ENCODE measurements at places on chromosomes 11 and 22. TPM values are rescaled to one million over a fixed set of nuclear protein-coding genes. Genes with fewer than 3 reads are reported as not detected.

DNA sequence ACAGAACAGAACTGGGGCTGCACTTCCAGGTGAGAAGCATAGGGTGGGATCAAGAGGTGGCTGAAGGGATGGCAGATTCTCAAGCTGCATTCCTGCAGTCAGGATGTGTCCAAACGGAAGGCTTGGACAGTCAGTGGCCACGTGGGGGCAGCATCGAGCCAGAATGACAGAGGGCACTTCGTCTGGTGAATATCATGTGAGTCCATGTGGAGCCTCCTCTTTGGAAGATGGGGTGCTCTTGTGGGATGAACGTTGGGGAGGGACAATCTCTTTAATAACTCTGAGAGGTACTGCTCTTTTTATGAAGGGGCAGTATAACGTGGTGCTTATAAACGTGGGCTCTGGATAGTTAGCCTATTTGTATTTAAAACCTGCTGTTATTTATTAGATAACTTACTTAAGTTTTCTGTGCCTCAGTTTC, 154.9 kb upstream of the NAV2 start:
- H3K4me3 ChIP-seq = no peak overlapping the region
- H3K27me3 ChIP-seq = no peaks in the 10 kb centered on the region
- DNase-seq = peak; percentile 86

DNA sequence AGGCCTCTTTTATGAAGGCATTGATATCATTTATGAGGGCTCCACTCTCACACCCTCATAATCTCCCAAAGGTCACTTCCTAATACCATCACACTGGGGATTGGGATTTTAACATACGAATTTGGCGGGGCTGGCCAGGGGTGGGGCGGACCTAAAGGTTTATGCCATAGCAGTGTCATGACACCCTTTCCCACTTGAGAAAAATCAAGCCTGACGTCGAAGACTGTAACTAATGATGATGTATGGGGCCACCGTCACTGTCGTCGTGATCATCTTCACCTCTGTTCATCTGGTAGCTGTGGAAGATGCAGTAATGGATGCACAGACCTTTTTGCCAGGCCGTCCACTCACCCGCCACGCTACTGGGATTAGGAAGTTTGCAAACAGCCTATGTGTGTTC, 912.1 kb downstream of the TBC1D22A start:
- H3K27me3 ChIP-seq = no peaks in the 10 kb centered on the region
- no peak for DNase-seq
- no peaks in the 10 kb centered on the region for H3K36me3 ChIP-seq
- H3K27ac ChIP-seq = no peak overlapping the region
- no peak overlapping the region for H3K4me3 ChIP-seq

DNA sequence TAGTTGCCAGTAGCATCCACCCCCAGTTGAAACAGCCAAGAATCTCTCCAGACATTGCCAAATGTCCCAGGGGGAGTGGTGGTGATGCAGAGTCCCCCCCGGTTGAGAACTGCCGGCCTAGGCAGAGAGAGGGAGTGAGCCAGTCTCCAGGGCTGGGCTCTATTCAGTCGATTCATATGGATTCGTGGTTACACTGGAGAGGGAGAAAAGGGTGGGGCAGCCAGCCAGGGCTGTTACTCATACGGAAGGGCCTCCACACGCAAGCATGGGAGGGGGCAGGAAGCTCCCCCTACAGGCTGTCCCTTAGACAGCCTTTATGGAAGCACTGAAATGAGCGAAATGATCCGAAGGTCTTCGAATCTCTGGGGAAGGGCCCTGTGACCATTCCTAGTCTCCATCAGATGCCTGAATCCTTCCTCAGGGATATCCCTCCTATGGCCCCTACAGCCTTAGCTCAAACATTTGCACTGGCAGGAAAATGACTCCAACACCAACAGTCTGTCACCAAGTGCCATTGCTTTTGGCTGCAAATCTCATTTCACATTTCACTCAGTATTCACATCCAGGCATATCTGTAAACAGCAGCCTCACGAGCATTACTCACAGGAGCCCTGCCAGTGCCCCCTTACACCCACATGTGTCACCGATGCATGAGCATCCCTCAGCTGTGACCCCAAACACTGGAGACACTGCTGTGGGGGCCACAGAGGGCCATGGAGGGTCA, 18.4 kb upstream of the TLCD5 start:
- no peak for DNase-seq
- H3K27me3 ChIP-seq = no peaks in the 10 kb centered on the region
- no peaks in the 10 kb centered on the region for H3K4me1 ChIP-seq
- H3K36me3 ChIP-seq = no peaks in the 10 kb centered on the region

GRCh38 chr11:27910186-27910931, 197.6 kb downstream of the KIF18A start:
- H3K4me1 ChIP-seq = no peaks in the 10 kb centered on the region
- no peak overlapping the region for H3K4me3 ChIP-seq
- no peaks in the 10 kb centered on the region for H3K36me3 ChIP-seq
- H3K27ac ChIP-seq = no peak overlapping the region
- no peaks in the 10 kb centered on the region for H3K27me3 ChIP-seq

DNA sequence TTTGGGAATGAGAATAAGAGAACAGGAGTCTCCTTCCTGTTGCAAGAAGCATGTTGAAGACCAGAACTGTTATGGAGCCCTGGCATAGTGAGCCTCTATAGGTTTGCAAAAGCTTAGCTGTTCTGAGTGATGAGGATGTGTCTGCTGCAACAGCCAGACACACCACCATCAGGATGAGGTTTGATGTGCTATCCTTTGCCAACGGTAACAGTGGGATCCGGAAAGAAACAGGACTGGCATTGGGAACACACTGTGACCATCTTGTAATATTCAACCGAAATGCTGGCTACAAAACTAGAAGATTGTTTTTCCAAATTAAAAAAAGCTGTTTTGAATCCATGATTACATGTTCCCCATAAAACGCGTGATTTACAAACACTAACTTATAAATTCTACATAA, 117.0 kb downstream of the ME3 start:
- DNase-seq = no peak
- H3K36me3 ChIP-seq = no peaks in the 10 kb centered on the region
- peaks cover 15% of the 10 kb centered on the region for H3K4me1 ChIP-seq
- H3K27me3 ChIP-seq = no peaks in the 10 kb centered on the region

DNA sequence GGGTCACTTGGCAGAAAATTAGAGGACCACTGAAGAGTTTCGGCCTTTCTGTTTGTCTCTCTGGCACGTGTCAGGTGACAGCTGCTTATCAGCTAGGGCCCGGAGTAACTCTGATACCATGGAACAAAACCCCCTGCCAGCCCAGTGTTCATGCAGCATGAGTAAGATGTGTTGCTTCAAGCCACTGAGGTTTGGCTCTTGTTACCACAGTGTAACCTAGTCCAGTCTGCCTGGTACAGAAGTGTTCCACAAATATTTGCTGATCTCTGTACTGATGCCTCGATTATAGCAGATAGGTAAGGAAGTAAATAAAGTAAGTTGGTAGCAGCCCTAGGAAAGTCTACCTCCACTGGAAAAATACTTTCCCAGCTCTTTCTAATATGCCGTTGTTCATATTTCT, 20.5 kb upstream of the ETS1 start:
- H3K27ac ChIP-seq = no peak overlapping the region
- no peak overlapping the region for H3K4me3 ChIP-seq
- no peak for DNase-seq
- H3K27me3 ChIP-seq = no peaks in the 10 kb centered on the region
- H3K36me3 ChIP-seq = no peaks in the 10 kb centered on the region

DNA sequence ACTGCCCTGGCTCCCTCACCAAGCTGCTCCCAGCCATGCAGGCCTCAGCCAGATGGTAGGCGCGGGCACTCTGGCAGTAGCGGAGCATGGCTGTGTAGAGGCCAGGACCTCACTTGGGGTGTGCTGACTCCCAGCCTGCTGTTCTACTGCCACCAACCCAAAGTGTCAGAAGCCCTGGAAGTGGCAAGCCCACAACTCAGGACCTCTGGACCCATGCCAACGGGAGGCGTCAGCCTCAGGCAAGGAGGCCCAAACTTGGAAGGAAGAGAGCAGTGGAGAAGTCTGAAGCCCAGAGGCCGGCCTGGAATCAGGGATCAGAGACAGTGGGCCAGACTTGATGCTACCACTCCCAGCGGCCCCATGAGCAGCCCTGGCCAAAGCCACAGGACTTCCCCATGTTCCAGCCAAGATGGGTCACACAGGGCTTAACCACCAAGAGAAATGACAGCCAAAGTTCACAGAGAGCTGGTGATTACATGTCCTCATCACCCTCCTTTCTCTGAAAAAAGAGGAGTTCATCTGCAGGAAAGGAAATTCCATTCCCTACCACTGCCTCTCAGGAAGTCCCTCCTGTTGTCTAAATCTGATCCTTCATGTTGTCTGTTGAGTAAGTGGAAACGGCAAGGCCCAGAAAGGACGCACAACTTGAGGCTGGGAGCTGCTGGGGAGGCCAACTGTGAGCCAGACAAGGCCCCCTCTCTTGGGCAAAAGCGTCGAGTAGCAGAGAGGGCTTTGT, 4.4 kb downstream of the ARRB1 start:
- peak; percentile 68 for DNase-seq
- peaks cover 28% of the 10 kb centered on the region for H3K4me1 ChIP-seq
- no peak overlapping the region for H3K4me3 ChIP-seq
- H3K27me3 ChIP-seq = no peaks in the 10 kb centered on the region
- peak overlapping the region; percentile 58 for H3K27ac ChIP-seq

- no peaks in the 10 kb centered on the region for H3K4me1 ChIP-seq
- H3K27ac ChIP-seq = no peak overlapping the region
- H3K36me3 ChIP-seq = no peaks in the 10 kb centered on the region
- H3K4me3 ChIP-seq = no peak overlapping the region
- no peaks in the 10 kb centered on the region for H3K27me3 ChIP-seq
Measured at GRCh38 chr11:27672836-27673464, 27.3 kb downstream of the BDNF start.

- peaks cover 65% of the 10 kb centered on the region for H3K4me1 ChIP-seq
- H3K36me3 ChIP-seq = no peaks in the 10 kb centered on the region
- DNase-seq = no peak
- no peak overlapping the region for H3K4me3 ChIP-seq
- no peaks in the 10 kb centered on the region for H3K27me3 ChIP-seq
Measured at GRCh38 chr22:35783943-35784614, 66.4 kb downstream of the APOL5 start.

GRCh38 chr22:50067244-50067643, 9.1 kb upstream of the TTLL8 start:
- no peaks in the 10 kb centered on the region for H3K4me1 ChIP-seq
- no peak overlapping the region for H3K27ac ChIP-seq
- no peaks in the 10 kb centered on the region for H3K36me3 ChIP-seq
- H3K27me3 ChIP-seq = peaks cover 15% of the 10 kb centered on the region
- DNase-seq = no peak
- H3K4me3 ChIP-seq = no peak overlapping the region

DNA sequence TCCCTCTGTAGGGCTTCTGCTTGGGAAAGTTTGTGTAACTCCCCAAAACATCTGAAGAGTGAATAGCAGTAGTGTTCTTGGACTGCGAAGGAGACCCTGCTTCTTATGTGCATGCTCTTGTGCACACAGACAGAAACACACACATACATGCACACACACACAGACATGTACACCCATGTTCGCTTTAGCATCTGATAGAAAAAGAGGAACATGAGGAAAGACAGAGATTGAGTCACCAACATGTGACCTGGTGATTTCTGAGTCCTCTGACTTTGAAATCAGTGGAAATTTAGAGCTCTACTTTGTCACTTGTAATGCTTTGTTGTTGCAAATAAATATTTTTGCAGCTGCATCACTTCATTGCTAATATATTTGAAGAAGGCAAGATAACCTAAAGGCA, 23.8 kb downstream of the CD44 start:
- H3K4me1 ChIP-seq = peaks cover 23% of the 10 kb centered on the region
- H3K27me3 ChIP-seq = no peaks in the 10 kb centered on the region
- H3K36me3 ChIP-seq = no peaks in the 10 kb centered on the region

- H3K4me3 ChIP-seq = no peak overlapping the region
- no peak for DNase-seq
- H3K27me3 ChIP-seq = no peaks in the 10 kb centered on the region
- no peaks in the 10 kb centered on the region for H3K4me1 ChIP-seq
- no peak overlapping the region for H3K27ac ChIP-seq
Measured at GRCh38 chr22:49017482-49018329, 810.0 kb downstream of the BRD1 start.

GRCh38 chr11:8784954-8785353, 102.4 kb downstream of the RPL27A start:
- no peaks in the 10 kb centered on the region for H3K36me3 ChIP-seq
- H3K4me1 ChIP-seq = peaks cover 4% of the 10 kb centered on the region
- no peaks in the 10 kb centered on the region for H3K27me3 ChIP-seq
- H3K4me3 ChIP-seq = no peak overlapping the region
- no peak for DNase-seq

DNA sequence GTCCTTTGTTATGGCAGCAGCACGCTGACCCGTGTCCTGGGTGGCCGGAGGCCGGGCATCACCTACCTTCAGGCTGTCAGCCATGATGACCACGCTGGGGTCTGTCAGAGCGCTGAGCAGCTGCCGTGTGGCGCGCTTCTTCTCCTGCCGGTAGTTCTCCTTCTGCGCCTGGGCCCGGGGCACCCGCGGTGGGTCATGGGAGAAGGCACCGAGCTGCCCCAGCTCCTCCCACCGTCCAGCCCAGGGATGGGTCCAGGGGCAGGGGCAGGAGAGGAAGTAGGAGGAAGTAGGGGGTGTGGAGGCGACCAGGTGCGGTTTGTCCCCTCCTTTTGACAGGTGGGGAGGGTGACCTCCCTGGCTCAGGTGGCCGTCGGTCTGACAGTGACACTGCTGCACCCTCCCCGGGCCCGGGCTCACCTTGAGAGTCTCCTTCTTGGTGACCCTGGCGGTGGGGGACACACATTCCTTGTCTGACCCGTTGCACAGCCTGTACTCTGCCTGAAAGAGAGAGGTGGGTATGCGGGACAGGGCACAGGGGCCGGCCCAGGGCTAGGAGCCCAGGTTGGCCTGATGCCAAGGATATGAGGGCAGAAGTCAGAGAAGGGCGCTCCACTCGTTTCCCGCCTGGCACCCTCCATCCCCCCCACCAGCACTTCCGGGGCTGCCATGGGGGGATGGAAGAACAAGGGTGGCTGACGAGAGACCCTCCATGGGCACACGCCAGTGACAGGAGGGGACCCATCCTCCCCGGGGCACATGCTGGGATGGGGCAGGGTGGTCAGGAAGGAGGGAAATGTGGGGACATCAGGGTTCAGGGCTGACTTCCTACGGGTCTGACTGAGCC, 43.0 kb downstream of the OSBPL5 start:
- no peaks in the 10 kb centered on the region for H3K27me3 ChIP-seq
- no peak overlapping the region for H3K27ac ChIP-seq
- peaks cover 23% of the 10 kb centered on the region for H3K4me1 ChIP-seq
- no peak overlapping the region for H3K4me3 ChIP-seq
- no peaks in the 10 kb centered on the region for H3K36me3 ChIP-seq
- DNase-seq = no peak

GRCh38 chr11:109971184-109971523, 122.0 kb upstream of the ZC3H12C start:
- H3K27ac ChIP-seq = peak overlapping the region; percentile 63
- H3K27me3 ChIP-seq = no peaks in the 10 kb centered on the region
- DNase-seq = no peak

The MRGPRX4 gene
- not detected for polyA plus RNA-seq

The SULT4A1 gene
- polyA plus RNA-seq = not detected

The IFITM1 gene
- 69.7 TPM for polyA plus RNA-seq

The LYVE1 gene
- polyA plus RNA-seq = 5.7 TPM

The P2RX6 gene
- polyA plus RNA-seq = 40.4 TPM

The MYO7A gene
- 0.62 TPM for polyA plus RNA-seq

The CDC42EP1 gene
- 4.1 TPM for polyA plus RNA-seq
